ENCODE measurements at places on chromosomes 3 and 15. TPM values are rescaled to one million over a fixed set of nuclear protein-coding genes. Genes with fewer than 3 reads are reported as not detected.

The RNU6-1 gene
- not detected for total RNA-seq

DNA sequence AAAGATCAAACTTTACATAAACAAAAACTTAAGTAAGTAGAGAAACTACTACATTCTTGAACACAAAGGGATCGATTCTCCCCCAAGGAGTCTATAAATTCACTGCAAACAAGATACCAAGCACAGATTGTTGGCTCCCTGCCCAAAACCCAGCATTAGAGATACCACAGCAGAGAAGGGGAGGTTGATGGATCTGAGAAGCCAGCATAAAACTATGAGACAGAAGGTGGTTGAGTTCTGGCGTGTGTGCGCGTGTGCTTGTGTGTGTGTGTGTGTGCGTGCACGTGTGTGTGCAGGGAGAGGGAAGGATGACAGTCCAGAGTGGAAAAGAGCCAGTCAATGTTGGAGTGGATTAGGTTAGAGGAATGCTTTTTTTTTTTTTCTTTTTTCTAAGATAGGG, 143.2 kb upstream of the PRR20G start:
- no peak for DNase-seq

DNA sequence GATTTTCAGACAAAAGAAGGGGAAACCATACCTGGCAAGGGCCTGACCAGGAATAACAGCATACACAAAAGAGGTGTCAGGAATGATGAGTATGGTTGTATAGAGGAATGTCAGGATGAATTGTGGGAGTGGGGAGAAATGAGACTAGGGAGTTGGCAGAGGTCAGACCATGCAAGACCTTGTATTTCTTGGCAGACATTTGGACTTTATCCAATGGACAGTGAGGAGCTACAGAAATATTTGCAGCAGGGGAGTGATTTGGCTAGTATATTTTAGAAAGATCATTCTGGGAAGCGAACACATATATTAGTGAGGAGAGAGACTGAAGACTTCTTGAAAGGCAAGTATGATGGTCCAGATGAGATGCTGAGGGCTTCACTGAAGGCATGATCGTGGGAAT, 25.4 kb upstream of the ALPK3 start:
- DNase-seq, result no peak

DNA sequence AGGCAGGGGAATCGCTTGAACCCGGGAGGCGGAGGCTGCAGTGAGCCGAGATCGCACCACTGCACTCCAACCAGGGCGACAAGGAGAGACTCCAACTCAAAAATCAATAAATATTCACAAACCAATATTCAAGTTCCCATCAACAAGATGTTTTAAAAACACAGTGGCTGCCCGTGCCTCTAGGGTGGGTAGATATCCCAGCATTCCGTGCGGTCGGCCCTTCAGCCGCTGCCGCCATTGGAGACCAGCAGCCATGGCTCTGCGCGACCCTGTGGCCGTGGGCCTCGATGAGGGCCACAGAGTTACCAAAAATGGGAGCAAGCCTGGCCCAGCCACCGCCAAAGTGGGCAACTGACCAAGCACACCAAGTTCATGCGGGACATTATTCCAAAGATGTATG, 6.7 kb downstream of the ULK4 start:
- no peak for DNase-seq

GRCh38 chr3:106946866-106947265, 430.4 kb upstream of the CCDC54 start:
- DNase-seq, result no peak
